Umbilical cord (tissue), 2 donors: ENCODE measurements at places on chromosomes 3 and 15. TPM values are rescaled to one million over a fixed set of nuclear protein-coding genes. Genes with fewer than 3 reads are reported as not detected.

- no peak for DNase-seq
Measured at GRCh38 chr3:151675858-151676615, 57.7 kb upstream of the AADACL2 start.

DNA sequence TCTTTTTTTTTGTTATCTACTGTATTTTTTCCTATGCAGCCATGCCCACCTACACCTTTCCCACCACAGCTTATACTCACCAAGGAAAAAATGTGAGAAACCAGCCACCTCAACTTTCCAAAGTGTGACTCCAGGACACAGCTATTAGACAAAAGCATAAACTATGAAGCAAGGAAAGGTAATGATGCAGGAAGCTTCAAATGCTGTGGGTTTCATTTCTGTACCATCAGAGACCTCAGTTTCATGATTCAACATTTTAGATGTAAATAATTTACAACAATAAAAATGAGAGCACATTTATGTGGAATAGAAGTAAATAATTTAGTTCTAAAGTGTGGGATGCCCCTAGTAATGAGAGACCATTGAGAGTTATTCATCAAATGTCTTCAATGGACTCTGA, 115.1 kb downstream of the CDIN1 start:
- no peak for DNase-seq

DNA sequence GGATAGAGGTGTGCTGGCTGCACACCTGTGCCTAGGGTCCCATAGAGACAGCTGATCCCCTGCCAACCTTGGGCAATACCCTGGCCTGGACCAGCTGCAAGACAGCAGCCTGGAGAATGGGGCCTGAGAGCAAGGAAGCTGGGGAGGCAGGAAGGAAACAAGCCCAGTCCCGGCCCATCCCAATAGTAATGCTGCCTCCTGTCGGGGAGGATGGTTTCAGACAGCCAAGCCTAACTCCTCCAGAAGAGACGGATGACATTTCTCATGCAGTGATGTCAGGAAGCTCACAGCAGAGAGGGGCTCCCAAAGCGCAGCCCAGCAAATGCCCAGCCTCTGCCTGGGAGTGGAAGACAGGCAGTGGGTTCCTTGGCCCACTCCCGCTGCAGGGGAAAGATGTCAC, 408.8 kb downstream of the OCA2 start:
- DNase-seq, result no peak

DNA sequence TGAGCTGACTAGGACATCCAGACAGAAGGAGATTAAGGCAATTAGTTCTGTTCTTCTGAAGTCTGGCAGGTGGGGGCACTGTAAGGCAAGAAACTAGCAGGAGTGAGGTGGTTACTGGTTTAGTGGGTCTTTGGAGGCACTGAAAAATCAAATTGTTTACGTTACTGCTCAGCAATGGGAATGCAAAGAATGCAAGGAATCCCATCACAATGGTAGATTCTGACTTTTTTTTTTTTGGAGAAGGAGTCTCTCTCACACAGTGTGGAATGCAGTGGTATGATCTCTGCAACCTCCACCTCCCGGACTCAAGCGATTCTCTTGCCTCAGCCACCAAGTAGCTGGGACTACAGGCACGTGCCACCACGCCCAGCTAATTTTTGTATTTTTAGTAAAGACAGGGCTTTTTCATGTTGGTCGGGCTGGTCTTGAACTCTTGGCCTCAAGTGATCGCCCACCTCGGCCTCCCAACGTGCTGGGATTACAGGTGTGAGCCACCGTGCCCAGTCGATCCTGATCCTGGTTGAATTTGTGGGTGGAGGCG, 16.4 kb downstream of the FAM107A start:
- peak; percentile 63 for DNase-seq

- DNase-seq, result no peak
Measured at GRCh38 chr15:59140422-59141226, 35.7 kb downstream of the CCNB2 start.

DNA sequence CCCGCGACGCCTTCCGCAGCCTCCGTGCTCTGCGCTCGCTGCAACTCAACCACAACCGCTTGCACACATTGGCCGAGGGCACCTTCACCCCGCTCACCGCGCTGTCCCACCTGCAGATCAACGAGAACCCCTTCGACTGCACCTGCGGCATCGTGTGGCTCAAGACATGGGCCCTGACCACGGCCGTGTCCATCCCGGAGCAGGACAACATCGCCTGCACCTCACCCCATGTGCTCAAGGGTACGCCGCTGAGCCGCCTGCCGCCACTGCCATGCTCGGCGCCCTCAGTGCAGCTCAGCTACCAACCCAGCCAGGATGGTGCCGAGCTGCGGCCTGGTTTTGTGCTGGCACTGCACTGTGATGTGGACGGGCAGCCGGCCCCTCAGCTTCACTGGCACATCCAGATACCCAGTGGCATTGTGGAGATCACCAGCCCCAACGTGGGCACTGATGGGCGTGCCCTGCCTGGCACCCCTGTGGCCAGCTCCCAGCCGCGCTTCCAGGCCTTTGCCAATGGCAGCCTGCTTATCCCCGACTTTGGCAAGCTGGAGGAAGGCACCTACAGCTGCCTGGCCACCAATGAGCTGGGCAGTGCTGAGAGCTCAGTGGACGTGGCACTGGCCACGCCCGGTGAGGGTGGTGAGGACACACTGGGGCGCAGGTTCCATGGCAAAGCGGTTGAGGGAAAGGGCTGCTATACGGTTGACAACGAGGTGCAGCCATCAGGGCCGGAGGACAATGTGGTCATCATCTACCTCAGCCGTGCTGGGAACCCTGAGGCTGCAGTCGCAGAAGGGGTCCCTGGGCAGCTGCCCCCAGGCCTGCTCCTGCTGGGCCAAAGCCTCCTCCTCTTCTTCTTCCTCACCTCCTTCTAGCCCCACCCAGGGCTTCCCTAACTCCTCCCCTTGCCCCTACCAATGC, 2.0 kb downstream of the ISLR start:
- no peak for DNase-seq

DNA sequence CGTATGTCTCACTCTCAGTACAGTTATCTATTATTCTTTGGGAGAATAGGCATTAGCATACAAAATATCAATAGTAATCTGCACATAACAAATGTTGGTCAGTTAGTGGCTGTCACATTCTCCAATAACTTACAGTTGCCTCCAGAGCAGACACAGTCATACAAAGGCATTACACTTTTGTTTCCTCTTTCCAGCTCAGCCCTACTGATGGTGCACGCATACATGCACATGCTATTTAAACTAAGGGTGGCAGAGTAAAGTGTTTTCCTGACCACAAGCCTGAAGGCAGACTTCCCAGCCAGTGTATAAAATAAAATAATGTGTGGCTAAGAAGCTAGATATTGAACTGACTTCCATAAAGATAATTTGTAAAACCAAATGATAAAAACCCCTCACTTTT, 47.6 kb downstream of the PHLDB2 start:
- no peak for DNase-seq

DNA sequence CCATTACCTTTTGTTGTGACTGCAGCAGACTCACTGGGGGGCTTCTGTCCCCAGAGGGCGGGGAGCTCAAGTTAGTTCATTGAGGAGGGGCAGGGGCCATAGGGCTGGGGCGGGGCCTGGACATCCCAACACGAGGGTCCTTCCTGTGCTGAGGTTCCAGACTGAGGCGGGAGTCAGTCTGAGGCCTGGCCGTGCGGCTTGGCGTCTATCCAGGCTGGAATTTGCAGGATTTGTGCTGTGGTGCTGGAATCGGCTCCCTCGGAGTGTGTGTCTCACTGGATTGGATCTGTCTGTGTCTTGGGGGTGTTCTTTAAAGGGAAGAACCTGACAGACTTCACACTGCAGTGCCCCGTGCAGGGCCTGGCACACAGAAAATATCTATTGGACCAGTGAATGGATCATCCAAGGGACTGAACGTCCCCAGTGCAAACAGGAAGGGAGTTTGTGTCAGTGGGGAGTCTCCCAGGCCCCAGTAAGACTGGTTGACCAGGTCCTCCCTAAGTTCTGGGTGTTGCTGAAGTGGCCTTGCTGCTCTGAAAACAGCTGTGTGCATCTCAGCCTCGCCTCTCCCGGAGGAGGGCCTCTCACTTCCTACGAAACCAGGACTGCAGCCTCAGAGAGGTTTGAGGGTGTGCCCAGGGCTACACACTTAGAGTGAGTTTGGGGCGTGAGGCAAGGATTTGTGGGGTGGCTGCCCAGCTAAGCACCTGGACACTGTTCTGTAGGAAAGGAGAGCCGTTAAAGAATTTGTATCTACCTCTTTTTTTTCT, 26.1 kb downstream of the GOLGA6L2 start:
- DNase-seq, result peak; percentile 12

DNA sequence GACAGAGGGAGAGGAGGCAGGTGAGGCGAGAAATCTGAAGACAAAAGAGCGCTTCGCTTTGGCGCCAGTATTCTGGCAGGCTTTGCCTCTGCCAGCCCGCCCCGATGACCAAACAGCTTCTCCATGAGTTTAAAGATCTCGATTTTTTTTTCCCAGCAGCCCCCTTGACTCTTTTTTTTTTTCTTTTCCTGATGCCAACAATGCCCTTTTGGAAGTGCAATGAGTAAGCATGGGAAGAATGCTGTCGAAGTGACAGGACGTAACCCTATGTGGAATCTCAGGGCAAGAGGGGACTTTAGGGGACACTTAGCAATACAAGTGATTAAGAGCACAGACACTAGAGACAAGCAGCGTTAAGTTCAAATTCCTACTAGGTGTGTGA, 211.7 kb downstream of the FGF12 start:
- DNase-seq, result no peak

GRCh38 chr15:87477737-87478686, 778.5 kb downstream of the NTRK3 start:
- peak; percentile 93 for DNase-seq

Gene ZPLD1
- total RNA-seq, result 3.6 TPM

Gene CCR2
- 10.8 TPM for total RNA-seq

Gene A4GNT
- total RNA-seq, result 0.96 TPM

Gene TYRO3
- 5.5 TPM for total RNA-seq

Gene GPX1
- total RNA-seq, result 94.6 TPM

Gene ADGRG7
- total RNA-seq, result 2.9 TPM

Gene NT5DC2
- 104 TPM for total RNA-seq

Gene ACP3
- 8.4 TPM for total RNA-seq
